ENCODE measurements at places on chromosomes 12 and 14.

GRCh38 chr12:45670346-45671065, 59.0 kb upstream of the ARID2 start:
- DNase-seq, result no peak

GRCh38 chr12:82595941-82596340, 90.8 kb upstream of the TMTC2 start:
- DNase-seq, result no peak

DNA sequence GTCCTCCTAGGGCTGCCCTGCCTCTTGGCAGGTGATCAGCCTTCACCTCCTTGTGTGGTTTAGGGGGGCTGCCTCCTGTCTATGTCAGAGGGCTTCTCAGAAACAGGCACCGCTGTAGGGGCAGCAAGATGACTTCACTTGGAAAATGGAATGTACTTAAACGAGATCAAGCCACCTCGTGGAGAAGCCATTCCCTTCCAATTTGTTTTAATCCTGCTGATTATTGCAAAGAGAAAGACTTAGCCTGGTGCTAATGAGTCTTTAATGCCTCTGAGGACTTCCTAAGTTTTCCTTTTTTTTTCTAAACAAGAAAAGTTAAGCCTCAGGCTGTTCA, 62.3 kb upstream of the RFLNA start:
- no peak for DNase-seq

DNA sequence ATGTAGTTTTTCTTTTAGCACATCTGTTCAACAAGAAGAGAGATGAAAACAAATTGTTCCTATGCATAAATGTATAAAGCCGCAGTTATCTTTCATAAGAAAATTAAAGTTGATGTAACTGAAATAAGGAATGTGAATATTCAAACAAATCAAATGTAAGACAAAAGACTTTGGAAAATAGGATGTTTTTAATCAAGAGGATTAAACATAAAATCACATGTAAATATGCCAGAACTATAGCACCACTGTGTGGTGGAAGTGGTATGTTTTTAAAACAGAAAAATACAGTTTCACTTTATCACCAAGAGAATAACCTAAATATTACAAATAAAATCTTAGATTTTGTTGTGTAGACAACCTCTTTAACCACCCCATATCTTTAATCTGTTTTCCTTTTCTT, 40.4 kb downstream of the CAPS2 start:
- no peak for DNase-seq

- no peak for DNase-seq
These were observed 123.8 kb downstream of the ZFP36L1 start for GRCh38 chr14:68669111-68669511.
